HFFc6 (cell line): ENCODE measurements at places on chromosomes 5 and 9. TPM values are rescaled to one million over a fixed set of nuclear protein-coding genes. Genes with fewer than 3 reads are reported as not detected.

The CCDC183 gene
- 0.26 to 0.63 TPM (median 0.44 TPM) in 3 replicates for total RNA-seq

The NMUR2 gene
- not detected in 3 replicates for total RNA-seq

The PCDH1 gene
- 0.07 TPM in 2 of 3 replicates, not detected in the other for total RNA-seq

The OR1Q1 gene
- total RNA-seq = not detected in 2 replicates

The CRAT gene
- total RNA-seq = 35.5 to 45.2 TPM (median 39.0 TPM) in 3 replicates

The TAS2R1 gene
- total RNA-seq = not detected in 2 replicates

The SPOCK1 gene
- total RNA-seq = 117 to 170 TPM (median 132 TPM) in 3 replicates

The DMAC1 gene
- total RNA-seq = 47.9 to 52.3 TPM (median 52.1 TPM) in 3 replicates

The ARSI gene
- total RNA-seq = 5.3 to 6.6 TPM (median 6.5 TPM) in 3 replicates

The ANXA2R gene
- 0.57 to 0.99 TPM (median 0.69 TPM) in 3 replicates for total RNA-seq
